Calu3 (cell line): ENCODE measurements at places on chromosomes 11 and 22. TPM values are rescaled to one million over a fixed set of nuclear protein-coding genes. Genes with fewer than 3 reads are reported as not detected.

Gene BTG4
- not detected in 2 replicates for total RNA-seq

Gene GRAP2
- total RNA-seq: not detected in 2 replicates

Gene IGLL1
- total RNA-seq: not detected in 2 replicates

Gene TP53I11
- 27.8 and 69.5 TPM in 2 replicates for total RNA-seq

Gene SYT8
- 5.8 and 7.1 TPM in 2 replicates for total RNA-seq

Gene OLFML1
- not detected in 2 replicates for total RNA-seq

Gene ALDH3B1
- 41.6 and 68.2 TPM in 2 replicates for total RNA-seq

Gene SCO2
- 3.6 and 5.3 TPM in 2 replicates for total RNA-seq

Gene SMTNL1
- total RNA-seq: not detected in 2 replicates

Gene MRGPRG
- not detected in 2 replicates for total RNA-seq
